ENCODE measurements at places on chromosomes 16 and 17. TPM values are rescaled to one million over a fixed set of nuclear protein-coding genes. Genes with fewer than 3 reads are reported as not detected.

The NPIPA8 gene
- 19.1 TPM for polyA plus RNA-seq

The DNAH9 gene
- polyA plus RNA-seq, result not detected

The TM4SF5 gene
- polyA plus RNA-seq, result not detected

DNA sequence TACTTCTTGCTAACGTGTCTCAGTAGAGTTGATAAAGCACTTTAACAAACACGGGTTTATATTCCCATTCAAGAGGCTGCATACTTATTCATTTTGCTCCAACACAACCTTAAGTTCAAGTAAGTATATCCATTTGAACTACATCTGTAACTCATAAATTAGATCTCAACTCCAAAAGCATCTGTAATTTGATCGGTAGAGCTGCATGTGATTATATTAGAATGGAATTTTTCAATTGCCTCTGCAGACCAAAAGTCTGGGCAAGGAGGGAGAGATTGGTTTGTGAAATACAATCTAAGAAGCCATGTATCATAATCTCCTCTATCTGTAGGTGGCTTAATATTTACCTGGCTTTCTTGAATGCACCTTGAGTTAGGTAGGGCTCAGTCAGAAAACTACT is 371.0 kb downstream of the RBFOX1 start:
- no peaks in the 10 kb centered on the region for H3K27me3 ChIP-seq
- H3K27ac ChIP-seq, result no peak overlapping the region
- no peak overlapping the region for H3K4me3 ChIP-seq
- no peaks in the 10 kb centered on the region for H3K4me1 ChIP-seq

- no peak overlapping the region for H3K27ac ChIP-seq
- peaks cover 54% of the 10 kb centered on the region for H3K27me3 ChIP-seq
- no peaks in the 10 kb centered on the region for H3K36me3 ChIP-seq
Observed at GRCh38 chr17:14359163-14360020, 58.5 kb downstream of the HS3ST3B1 start.

- H3K27ac ChIP-seq, result no peak overlapping the region
- H3K27me3 ChIP-seq, result no peaks in the 10 kb centered on the region
- DNase-seq, result no peak
- H3K4me3 ChIP-seq, result no peak overlapping the region
- H3K36me3 ChIP-seq, result no peaks in the 10 kb centered on the region
Observed at GRCh38 chr17:76146053-76146851, 5.2 kb upstream of the FOXJ1 start.

DNA sequence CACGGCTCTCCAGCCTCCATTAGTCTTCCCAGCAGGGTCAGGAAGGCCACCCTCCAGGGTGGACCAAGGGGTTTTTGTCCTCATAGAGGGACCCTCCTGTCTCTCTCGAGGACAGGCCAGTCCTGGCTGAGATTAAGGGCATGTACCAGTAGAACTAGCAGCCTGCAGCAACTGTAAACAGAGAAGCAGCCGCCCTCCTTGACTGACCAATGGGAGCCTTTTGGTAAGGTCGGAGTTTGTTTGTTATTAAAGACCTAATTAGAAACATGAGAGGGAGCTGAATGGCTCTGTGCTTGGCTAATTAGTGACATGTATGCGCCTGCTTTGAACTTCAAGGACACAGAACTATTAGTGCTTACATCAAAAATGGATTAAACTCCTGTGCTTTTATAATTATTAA is 80.0 kb downstream of the CCDC182 start:
- peaks cover 98% of the 10 kb centered on the region for H3K4me1 ChIP-seq
- peak overlapping the region; percentile 100 for H3K27ac ChIP-seq
- H3K36me3 ChIP-seq, result peaks cover 8% of the 10 kb centered on the region
- peak; percentile 68 for DNase-seq
- H3K4me3 ChIP-seq, result no peak overlapping the region

DNA sequence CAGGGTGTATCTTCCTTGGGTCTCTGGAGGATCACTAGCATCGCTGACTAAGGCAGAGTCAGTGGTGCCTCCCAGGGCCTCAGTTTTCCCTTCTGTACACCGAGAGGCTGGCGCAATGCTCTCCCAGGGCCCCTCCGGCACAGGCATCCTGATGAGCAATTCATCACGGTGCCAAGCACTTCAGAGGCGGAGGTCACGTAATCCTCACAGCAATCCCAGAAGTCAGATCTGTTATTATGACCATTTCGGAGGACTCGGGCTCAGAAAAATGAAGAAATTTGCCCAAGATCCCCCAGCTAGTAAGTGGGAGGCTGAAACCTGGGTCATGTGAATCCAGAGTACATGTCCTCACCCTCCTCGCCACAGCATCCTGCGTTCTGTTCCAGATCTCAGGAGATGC is 46.5 kb downstream of the AIPL1 start:
- H3K27ac ChIP-seq, result no peak overlapping the region
- H3K36me3 ChIP-seq, result no peaks in the 10 kb centered on the region
- H3K27me3 ChIP-seq, result peaks cover 33% of the 10 kb centered on the region
- H3K4me1 ChIP-seq, result no peaks in the 10 kb centered on the region

- no peak for DNase-seq
- H3K4me3 ChIP-seq, result no peak overlapping the region
- H3K36me3 ChIP-seq, result peaks cover 24% of the 10 kb centered on the region
- no peaks in the 10 kb centered on the region for H3K4me1 ChIP-seq
- no peak overlapping the region for H3K27ac ChIP-seq
Observed at GRCh38 chr16:12664164-12664733, 139.4 kb downstream of the CPPED1 start.

GRCh38 chr17:77480509-77481215 is 339.9 kb downstream of the SEC14L1 start:
- no peak overlapping the region for H3K4me3 ChIP-seq
- DNase-seq, result peak; percentile 75
- no peaks in the 10 kb centered on the region for H3K27me3 ChIP-seq
- peak overlapping the region; percentile 87 for H3K27ac ChIP-seq
- H3K36me3 ChIP-seq, result peaks cover 14% of the 10 kb centered on the region
- H3K4me1 ChIP-seq, result peaks cover 56% of the 10 kb centered on the region

The HOXB13 gene
- polyA plus RNA-seq, result not detected

- no peak overlapping the region for H3K4me3 ChIP-seq
- no peak for DNase-seq
- no peaks in the 10 kb centered on the region for H3K27me3 ChIP-seq
- no peak overlapping the region for H3K27ac ChIP-seq
- no peaks in the 10 kb centered on the region for H3K4me1 ChIP-seq
- no peaks in the 10 kb centered on the region for H3K36me3 ChIP-seq
Observed at GRCh38 chr16:85483424-85483823, 129.7 kb upstream of the GSE1 start.

The CNTROB gene
- polyA plus RNA-seq, result 26.3 TPM

GRCh38 chr17:48497103-48497502 is 33.7 kb downstream of the HOXB1 start:
- peaks cover 52% of the 10 kb centered on the region for H3K27me3 ChIP-seq
- DNase-seq, result no peak
- H3K4me1 ChIP-seq, result no peaks in the 10 kb centered on the region
- no peaks in the 10 kb centered on the region for H3K36me3 ChIP-seq
- H3K4me3 ChIP-seq, result no peak overlapping the region

The KCTD11 gene
- 12.1 TPM for polyA plus RNA-seq

- H3K27ac ChIP-seq, result no peak overlapping the region
- H3K27me3 ChIP-seq, result no peaks in the 10 kb centered on the region
- H3K4me3 ChIP-seq, result no peak overlapping the region
- no peaks in the 10 kb centered on the region for H3K4me1 ChIP-seq
- peak; percentile 42 for DNase-seq
Observed at GRCh38 chr17:61597607-61598006, 6.6 kb upstream of the NACA2 start.

GRCh38 chr16:64428463-64429113 is 693.3 kb downstream of the CDH11 start:
- H3K27ac ChIP-seq, result peak overlapping the region; percentile 48
- peak; percentile 6 for DNase-seq
- H3K4me1 ChIP-seq, result peaks cover 2% of the 10 kb centered on the region
- no peaks in the 10 kb centered on the region for H3K27me3 ChIP-seq
- H3K36me3 ChIP-seq, result peaks cover 8% of the 10 kb centered on the region

GRCh38 chr16:52476111-52476510 is 70.8 kb downstream of the TOX3 start:
- no peaks in the 10 kb centered on the region for H3K27me3 ChIP-seq
- no peaks in the 10 kb centered on the region for H3K4me1 ChIP-seq
- no peaks in the 10 kb centered on the region for H3K36me3 ChIP-seq
- no peak overlapping the region for H3K27ac ChIP-seq
- H3K4me3 ChIP-seq, result no peak overlapping the region

The OTOP2 gene
- not detected for polyA plus RNA-seq

DNA sequence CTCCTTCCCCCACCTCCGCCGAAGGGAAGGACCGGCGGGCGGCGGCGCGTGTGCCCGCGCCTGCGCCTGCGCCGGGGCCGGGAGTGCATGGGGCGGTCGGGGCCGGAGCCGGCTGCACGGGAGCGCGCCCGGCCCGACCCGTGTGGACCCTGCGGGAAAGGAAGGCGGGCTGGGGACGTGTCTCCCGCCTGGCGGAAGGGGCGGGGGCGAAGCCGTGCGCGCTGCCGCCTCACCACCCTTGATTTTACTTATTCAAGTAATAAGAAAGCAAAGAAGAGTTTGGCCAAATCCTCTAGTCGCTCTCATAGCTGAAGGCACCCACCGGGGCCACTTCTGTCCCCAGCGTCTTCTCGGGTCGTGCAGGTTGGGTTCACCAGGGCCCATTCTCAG is 596 bp upstream of the PFN1 start:
- H3K4me3 ChIP-seq, result peak overlapping the region; percentile 99
- H3K36me3 ChIP-seq, result peaks cover 25% of the 10 kb centered on the region
- H3K27me3 ChIP-seq, result no peaks in the 10 kb centered on the region
- H3K27ac ChIP-seq, result peak overlapping the region; percentile 100
- peaks cover 46% of the 10 kb centered on the region for H3K4me1 ChIP-seq
- peak; percentile 95 for DNase-seq

DNA sequence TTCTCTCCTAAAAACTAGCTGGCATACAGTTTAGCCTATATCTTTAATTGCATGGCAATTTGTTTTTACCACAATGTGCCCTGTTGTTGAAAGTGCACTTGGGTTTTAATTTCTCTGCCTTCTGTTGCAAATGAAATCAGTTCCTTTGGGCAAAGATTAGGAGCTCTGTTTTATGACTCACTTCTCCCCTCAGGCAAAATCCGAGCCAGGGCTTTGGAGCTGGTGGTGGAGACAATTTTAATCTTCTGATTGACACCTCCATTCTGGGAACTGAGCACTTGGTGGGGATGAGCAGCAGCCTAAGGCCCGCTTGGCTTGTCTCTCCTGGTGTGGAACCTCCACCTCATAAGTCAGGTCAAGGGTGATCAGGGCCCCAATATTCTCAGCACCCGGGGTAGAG is 13.3 kb upstream of the MYH8 start:
- H3K4me3 ChIP-seq, result no peak overlapping the region
- H3K27me3 ChIP-seq, result no peaks in the 10 kb centered on the region
- no peak overlapping the region for H3K27ac ChIP-seq
- no peaks in the 10 kb centered on the region for H3K36me3 ChIP-seq

All from SK-N-SH (cell line).